ENCODE measurements at places on chromosomes 5 and 9.

- DNase-seq, result no peak
Observed at GRCh38 chr9:93149361-93149760, 15.3 kb upstream of the NINJ1 start.

- peak; percentile 45 for DNase-seq
Observed at GRCh38 chr9:133103987-133104505, 17.0 kb downstream of the RALGDS start.

GRCh38 chr5:132090107-132090506 is 16.5 kb downstream of the CSF2 start:
- DNase-seq, result no peak

GRCh38 chr5:616484-617039 is 4.4 kb downstream of the CEP72 start:
- DNase-seq, result peak; percentile 13

GRCh38 chr5:75546830-75547229 is 35.1 kb downstream of the POLK start:
- no peak for DNase-seq

DNA sequence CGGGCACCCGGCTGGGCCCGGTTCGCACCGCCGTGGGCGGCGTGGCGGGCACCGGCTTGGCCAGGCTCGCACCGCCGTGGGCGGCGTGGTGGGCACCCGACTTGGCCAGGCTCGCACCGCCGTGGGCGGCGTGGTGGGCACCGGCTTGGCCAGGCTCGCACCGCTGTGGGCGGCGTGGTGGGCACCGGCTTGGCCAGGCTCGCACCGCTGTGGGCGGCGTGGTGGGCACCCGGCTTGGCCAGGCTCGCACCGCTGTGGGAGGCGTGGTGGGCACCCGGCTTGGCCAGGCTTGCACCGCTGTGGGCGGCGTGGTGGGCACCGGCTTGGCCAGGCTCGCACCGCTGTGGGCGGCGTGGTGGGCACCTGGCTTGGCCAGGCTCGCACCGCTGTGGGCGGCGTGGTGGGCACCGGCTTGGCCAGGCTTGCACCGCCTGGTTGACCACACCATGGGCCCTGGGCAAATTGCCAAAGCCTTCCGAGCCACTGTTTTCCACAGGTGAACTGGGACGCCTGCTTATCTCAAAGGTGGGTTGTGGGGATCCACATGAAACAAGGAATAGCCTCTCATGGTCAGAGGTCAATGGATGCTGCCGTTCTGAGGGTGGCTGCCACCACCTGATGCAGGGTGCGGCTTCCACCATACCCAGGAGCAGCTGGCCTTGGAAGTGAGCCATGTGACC is 28.2 kb downstream of the ADAMTSL2 start:
- DNase-seq, result no peak

- DNase-seq, result no peak
Observed at GRCh38 chr9:4365055-4365454, 65.2 kb upstream of the GLIS3 start.

DNA sequence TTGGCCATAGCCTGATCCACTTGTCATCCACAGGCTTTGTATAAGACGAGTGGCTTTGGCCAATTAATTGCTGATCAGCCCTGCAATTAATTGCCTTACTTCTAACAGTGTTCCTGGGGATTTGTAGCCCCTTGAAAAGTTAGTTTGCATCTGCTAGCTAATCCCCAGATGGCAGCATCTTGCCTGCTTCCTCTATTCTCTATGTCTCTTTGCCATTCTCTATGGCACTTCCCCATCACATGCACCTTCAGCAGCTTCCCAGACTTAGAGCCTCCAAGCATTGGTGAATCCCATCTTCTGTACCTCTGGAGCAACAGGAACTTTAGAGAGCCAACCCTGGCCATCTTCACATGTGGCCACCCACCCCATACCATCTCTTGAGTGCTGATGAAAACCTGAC is 197.0 kb upstream of the DMAC1 start:
- no peak for DNase-seq

DNA sequence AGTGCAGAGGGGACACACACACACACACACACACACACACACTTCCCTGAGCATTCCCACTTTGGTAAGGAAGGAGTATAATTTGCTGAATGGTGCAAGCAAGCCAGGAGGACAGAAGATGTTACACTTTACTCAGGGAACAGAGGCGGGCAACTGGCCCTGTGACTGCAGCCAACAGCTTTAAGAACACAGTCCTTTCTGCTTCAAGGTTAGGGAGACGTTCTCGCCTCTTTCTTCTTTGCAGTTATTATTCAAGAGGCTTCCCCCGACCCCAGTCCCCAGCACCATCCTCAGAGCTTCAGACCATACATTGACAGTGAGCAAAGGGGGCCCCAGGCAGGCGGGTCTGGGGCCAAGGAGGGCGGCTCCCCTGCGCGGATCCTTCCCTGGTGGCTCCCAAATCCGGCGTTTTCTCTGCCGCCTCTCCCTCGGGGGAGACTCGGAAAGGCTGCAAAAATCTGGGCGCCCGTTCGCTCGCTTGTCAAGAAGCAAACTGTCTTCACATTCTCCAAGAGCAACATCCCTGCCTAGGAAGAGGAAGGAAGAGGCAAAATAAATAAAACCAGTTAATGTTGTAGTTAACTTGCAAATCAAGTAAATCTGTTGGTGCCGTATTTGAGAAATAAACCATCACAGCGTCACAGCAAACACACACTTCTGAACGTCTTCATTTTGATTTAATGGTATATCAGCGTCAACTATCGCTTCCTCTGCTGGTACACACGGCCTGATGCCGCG is 3.8 kb upstream of the LHX2 start:
- no peak for DNase-seq

DNA sequence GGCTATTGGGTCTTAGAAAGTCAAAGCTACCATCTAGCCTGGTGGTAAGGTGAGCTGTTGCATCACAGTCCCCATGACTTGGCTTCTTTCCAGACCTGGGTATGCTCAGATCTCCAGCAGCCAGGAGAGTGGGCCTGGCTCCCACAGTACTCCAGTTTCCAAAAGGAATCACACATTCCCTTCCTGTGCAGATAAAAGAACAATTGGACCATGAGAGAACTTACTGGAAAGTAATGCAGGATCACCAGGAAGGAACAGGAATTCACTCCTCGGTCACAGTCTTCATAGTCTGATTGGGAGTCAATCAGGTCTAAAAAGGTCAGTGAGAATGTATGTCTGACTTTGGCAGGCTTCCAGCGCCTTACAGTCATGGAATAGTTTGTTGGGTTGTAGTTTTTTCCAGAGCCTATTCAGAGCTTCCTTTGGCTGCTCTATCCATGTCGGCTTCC is 47.8 kb upstream of the CD180 start:
- DNase-seq, result no peak

DNA sequence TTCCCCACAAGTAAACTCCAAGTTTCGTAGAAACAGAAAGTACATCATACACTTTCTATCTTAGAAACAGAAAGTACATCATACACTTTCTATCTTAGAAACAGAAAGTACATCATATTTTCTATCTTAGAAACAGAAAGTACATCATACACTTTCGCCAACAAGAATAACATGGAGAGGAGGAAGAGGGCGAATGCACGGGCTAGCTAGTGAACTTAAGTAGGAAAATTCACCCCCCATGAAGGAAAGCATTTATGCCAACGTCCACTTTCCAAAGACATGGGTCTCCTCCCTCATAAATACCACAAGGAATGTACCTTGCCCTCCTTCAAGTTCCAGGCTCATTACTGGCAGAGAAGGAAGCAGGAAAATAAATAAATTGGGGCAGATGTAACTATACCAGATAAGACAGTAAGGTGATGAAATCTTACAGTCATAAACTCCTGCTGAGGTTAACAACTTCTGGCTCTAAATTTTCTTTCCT is 64.7 kb downstream of the FRMD3 start:
- DNase-seq, result peak; percentile 50

DNA sequence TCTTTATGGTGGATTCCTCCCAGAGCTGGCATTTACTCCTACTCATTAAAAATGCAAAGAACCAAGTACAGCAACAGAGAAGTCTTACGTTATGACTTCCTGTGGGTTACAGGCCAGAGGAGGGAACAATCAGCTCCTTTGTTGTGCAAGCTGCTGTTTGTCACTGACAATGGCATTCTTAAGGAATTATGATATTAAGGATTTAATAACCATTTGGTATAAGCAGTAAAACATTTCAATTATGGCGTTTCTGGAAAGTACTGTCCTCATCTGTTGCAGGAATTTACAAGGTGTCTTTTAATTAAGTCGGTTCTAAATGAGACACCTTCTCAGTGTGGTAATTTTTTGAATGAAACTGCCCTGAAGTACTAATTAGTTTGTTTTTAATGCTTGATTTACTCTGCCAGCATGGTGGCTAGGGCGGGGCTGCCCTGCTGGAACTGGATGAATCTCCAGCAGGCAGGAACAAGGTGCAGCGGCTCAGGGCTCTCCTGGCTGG is 49.1 kb upstream of the VDAC1 start:
- peak; percentile 71 for DNase-seq

DNA sequence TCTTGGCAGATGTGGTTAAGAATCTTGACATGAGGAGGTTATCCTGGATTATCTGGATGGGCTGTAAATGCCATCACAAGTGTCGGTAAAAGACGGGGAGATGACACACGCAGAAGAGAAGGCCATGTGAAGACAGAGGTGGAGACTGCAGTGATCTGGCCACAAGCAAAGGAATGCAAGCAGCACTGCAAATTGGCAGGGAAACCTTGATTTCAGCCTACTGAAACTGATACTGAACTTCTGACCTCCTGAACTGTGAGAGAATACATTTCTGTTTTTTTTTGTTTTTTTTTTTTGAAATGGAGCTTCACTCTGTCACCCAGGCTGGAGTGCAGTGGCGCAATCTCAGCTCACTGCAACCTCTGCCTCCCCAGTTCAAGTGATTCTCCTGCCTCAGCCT is 92.4 kb upstream of the NFIL3 start:
- no peak for DNase-seq

Data from Peyer's patch (tissue), 4 donors.